Activated T-helper 1 cell treated with Interleukin-2 at 50 U/mL for 16 hours (primary cell): ENCODE measurements at places on chromosomes 7 and 10.

DNA sequence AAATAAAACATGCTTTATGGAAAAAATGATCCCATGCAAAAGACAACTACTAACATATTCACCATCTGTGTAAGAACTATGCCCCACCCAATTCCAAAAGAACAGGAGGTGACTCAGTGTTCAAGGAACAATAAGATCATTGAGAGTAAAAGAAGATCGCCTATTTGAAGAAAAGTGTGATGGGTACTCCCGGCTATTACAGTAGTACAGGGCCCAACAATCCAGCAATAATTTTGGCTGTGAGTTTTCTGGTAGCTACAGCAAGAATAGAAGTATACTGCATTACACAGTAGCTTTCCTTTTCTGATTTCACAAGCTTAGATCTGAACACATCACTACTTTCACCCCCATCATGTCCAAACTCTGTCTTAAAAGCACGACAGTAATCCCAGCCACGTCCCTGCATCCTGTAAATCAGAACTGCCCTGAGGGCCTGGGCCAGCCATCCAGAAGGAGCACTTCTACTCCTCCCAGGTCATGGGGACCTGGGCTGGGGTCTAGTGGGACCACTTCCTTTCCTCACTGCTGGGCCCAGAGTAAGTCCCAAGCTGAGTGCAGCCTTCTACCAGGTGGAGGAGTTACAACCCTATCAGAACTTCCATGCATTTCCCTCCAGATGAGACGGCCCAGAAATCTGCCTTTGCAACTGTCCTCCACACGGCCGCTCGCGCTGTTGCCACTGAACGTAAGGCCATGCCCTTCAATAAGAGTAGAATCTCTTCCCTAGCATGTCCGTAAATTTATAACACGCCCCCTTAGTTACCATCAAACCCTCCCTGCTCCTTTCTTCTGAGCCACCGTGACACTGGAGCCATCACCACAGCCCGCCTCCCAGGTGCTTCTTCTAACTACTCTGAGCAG lies 7.9 kb downstream of the ESYT2 start:
- DNase-seq = no peak

GRCh38 chr7:72754312-72754711 lies 73.7 kb downstream of the TYW1B start:
- no peak for DNase-seq

DNA sequence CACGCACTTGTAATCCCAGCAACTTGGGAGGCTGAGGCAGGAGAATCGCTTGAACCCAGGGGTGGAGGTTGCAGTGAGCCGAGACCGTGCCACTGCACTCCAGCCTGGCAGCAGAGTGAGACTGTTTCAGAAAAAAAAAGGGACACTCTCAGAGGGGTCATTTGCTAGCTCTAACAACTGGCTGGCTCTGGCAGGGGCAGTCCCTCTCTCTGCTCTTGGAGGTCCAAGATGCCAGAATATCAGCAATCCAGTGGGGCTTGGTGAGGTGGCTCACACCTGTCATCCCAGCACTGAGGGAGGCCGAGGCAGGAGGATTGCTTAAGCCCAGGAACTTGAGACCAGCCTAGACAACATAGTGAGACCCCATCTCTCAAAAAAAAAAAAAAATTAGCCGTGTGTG lies 2.5 kb upstream of the PILRA start:
- DNase-seq = no peak

GRCh38 chr7:120732256-120732655 lies 125.7 kb downstream of the TSPAN12 start:
- DNase-seq = no peak

DNA sequence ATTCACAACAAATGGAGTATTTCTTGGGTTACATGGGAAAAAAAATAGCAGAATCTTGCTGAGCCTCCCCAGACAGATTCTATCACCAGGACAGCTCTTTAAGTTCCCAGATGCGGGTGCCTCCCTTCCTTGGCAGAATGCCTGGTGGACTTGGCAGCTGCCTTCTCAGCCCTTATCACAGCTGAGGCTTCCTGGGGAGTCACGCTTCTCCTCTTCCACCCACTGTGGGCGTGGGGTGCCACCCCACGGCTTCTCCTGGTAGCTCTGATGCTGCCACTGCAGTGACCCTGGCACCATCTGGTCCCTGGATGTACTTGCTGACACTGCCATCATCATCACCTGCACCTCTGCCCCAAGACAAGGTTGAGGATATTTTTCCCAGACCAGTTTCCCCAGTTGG lies 16.2 kb upstream of the NME8 start:
- no peak for DNase-seq

- no peak for DNase-seq
Measured at GRCh38 chr10:178208-178607, 43.0 kb downstream of the ZMYND11 start.

- DNase-seq = no peak
Measured at GRCh38 chr7:131238347-131238931, 89.2 kb upstream of the MKLN1 start.

DNA sequence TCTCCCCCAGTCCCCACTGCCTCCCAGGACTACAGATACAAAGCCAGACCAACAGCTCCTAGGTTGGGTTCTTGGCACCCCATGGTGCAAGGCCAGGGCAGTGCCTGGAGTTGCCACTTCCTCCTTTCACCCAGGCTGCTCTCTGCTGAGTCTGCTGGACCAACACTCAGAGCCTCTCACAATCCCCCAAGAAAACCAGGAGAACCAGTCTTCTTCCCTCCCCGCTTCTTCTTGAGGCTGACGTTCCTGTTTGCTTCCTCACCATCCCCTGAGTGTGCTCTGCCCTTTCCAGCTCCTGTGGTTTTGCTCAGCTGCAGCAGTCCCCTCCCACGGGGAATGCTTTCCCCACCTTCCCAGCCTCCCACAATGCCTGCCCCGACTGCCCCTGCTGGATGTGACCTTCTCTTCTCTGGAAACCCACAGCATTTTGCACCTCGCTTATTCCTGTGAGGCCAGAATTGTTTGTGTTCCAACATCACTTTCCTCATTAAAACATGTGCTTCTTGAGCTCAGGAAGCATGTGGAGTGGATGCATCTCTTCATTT lies 89.9 kb downstream of the GOLGA7B start:
- DNase-seq = no peak

GRCh38 chr7:18684916-18685315 lies 189.4 kb downstream of the HDAC9 start:
- DNase-seq = no peak

- DNase-seq = no peak
Measured at GRCh38 chr10:109861081-109861480, 62.2 kb downstream of the XPNPEP1 start.

- no peak for DNase-seq
Measured at GRCh38 chr10:95403700-95404461, 113.1 kb upstream of the PDLIM1 start.

GRCh38 chr7:5424749-5425506 lies 1.3 kb upstream of the TNRC18 start:
- DNase-seq = no peak
